CD4-positive, alpha-beta T cell treated with Interleukin-15 for 4 hours (primary cell): ENCODE measurements at places on chromosomes 7 and 10.
A peak's percentile ranks its signal among the peaks of the same experiment; 100 is the strongest.

DNA sequence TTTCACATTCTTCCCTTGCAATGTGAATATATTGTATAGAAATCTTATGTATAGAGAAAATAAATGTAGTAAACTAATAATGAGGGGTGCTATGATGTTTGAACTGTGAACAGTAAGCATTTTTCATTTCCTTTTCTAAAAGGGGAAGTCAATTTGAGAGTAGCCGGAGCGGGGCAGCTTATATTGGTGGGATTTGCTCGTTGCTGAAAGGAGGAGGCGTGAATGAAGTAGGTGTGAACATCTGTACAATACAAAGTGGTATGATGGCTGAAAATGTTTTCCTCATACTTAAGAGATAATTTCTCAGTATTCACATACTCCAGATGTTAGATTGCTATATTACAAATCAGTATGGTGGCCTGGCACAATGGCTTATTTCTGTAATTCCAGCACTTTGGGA, 87.1 kb downstream of the SRI start:
- DNase-seq = no peak

DNA sequence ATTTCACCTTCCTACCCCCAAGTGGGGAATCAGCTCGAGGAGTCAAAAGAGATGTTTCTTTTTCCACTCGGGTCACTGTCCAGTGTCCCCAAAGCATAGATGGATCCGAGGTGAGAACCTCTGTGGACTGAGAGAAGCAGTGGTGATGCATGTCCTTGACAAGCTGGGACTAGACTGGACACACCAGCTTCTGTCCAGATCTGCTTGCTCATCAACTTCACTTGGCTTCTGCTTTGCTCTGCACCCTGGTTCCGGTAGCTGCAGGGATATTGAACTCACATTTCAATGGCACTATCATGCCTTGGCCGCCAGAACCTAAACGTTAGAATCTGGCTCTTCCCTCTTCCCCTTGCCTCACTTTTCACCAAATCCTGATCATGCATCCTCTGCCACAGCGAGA, 50.3 kb upstream of the CXCL12 start:
- no peak for DNase-seq

GRCh38 chr7:94050046-94050445, 45.9 kb upstream of the BET1 start:
- peak; percentile 1 for DNase-seq

DNA sequence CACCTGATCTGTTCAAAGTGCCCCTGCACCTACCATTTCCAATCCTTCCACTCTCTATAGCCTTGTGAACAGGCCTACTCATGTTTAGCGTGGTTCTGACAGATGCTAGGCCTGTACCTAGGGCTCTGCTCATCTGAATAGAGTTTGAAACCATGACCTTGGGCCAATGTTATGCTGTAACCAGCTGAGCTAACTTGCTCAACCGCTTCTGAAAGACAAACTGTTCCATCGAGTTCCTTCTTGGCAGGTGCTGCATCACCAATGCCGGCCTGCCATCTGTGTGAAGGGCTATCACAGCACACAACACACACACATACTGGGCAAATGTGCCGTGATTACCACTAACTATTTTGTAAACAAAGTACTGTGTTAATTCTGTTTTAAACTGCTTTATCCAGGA, 419.0 kb upstream of the GALNT17 start:
- no peak for DNase-seq

DNA sequence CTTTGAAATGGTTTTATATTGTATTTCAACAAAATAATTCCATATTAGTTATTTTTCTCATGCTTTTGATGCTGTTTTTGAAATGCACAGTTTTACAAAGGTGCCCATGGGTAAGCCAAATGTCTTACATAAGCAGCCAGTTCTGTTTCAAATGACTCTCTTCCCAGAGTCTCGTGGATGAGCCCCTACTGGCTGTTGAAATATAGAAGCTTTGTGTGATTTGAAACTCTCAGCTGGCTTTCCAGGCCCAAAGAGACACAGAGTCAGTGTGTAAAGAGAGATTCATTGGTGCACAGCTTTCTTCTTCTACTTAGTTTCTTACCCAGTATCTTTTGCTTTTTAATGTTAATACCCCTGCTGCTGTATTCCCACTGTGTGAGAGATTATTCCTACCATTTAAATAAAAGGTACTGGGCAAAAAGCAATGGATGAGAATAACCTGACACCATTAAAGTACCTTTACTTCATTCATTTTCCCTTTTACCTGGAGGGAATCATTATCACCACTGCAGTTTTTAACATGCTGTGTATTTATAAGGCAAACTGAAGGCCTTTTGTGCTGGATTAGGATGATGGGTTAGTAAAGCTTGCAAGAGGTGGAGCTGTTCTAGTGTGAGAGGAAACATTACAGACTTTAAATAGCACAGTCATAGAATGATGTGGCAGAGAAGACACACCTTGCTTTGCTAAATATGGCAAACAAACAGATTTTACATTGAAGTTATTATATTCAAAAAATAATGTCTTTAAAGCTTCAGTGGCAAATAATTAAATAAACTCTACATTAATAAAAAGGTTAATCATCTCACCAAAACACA, 415.1 kb downstream of the THSD7A start:
- no peak for DNase-seq

DNA sequence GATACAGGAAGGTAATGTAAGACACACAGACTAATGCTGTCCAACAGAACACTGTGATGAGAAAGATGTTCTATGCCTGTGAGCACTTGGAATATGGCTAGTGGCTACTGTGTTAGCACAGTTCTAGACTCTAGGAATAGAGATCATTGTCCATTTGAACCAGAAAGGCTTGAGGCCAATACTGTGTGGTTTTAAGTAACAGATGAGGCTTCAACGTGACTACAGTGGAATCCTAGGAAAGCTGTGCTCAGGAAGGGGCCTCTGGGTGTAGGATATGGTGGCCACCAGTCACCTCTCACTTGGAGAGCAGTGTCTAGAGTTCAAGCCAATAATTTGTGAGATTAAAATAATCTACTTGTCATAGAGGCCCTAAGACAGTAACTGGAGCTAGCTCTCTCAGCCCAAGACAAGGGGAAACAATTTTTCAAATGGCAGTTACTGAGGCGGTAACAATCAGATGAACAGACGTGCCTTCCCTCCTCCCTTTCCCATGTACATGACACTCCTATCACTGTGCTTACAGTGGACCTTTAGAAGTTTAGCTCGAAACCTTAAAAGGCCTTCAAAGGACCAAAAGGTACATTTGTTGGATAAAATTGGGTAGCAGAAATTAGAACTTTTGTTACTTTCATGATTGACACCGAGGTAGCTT, 10.2 kb downstream of the ZDHHC16 start:
- DNase-seq = no peak

DNA sequence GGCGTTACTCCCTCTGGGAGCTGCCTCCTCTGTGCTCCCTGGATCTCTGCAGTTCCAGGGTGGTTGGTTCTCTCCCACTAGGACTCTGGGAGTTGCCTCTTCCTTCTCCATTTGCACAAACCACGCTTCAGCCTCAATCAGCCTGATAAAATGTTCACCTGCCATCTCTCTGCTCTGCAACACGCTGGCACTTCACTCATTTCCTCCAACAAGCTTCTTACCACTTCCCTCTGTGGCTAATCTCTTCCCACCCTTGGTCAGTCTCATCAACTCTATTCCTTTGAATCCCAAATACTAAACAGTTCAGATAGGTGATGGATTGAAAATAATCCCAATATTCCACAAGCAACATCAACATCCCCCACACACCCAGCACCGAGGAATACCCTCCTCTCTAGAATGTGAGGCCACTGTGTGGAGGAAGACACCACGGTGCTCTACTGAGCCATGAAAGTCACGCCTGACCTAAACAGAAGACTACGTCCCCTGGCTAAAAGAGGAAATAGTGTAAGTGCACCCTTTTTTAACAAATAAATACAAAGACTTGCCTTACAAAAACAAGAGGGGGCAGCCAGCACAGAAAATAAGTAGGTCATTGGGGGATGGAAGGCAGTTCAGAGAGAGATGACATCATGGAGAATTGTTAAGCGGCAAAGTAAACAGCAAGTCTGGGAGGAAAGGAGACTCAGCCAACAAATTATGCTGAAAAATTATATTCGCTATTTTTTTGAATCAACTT, 1.9 kb upstream of the FAM170B start:
- no peak for DNase-seq

GRCh38 chr7:39295796-39296195, 270.4 kb upstream of the YAE1 start:
- DNase-seq = no peak

- no peak for DNase-seq
Observed at GRCh38 chr7:147394329-147394728, 1196.2 kb upstream of the C7orf33 start.

GRCh38 chr7:144468990-144469732, 65.7 kb upstream of the NOBOX start:
- DNase-seq = no peak

- no peak for DNase-seq
Observed at GRCh38 chr7:82109288-82109687, 334.3 kb downstream of the CACNA2D1 start.

GRCh38 chr10:80319318-80319717, 29.9 kb upstream of the MAT1A start:
- DNase-seq = no peak

DNA sequence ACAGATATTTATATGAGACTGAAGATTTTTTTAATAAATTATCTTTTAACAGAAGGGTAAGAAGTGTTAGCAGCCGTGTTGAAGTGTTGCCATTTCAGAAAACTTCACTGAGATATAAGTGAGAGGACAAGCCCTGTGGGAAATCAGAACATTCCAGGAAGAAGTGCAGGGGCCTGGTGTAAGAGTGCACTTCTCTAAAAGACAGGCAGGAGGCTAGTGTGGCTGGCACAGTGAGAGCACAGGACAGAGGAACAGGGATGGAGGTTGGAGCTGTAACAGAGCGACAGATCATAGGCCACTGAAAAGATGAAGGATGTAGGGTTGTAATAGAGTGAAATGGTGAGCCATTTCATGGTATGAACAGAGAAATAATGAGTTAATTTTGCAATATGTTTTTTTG, 608.9 kb downstream of the SORCS1 start:
- DNase-seq = no peak

DNA sequence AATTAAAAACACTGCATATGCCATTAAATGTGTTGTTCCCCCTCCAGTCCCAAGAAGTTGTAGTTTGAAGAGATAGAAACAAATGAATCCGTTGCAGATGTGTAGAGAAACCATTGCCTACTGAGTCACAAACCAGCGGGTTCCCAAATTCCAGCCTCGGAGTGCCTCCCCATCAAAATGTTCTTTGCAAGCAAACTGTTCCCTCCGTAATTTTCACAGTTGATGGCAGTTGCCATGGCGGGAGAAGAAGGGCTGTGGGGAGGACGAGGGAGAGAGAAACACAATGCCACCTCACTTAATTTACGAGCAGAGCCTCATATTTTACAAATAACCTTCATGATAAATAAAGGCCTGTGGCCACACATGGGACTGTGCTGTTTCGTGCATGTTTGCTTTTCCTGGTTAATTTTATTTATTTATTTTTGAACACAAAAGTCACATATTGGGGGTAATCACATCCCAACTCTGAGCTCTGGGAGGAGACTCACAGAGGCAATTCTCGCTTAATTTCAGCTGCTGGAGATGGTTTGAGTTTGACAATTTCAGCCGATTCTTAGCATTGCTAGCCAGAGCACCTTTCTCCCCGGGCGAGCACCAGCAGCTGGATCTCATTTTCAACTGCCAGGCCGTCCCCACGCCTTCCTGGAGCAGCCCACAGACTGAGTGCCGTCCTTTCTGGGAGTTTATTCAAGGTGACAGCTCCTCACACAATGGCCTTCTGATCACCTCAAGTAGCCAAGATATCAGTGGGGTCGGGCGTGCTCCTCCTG, 1084.2 kb downstream of the KCNMA1 start:
- DNase-seq = no peak

DNA sequence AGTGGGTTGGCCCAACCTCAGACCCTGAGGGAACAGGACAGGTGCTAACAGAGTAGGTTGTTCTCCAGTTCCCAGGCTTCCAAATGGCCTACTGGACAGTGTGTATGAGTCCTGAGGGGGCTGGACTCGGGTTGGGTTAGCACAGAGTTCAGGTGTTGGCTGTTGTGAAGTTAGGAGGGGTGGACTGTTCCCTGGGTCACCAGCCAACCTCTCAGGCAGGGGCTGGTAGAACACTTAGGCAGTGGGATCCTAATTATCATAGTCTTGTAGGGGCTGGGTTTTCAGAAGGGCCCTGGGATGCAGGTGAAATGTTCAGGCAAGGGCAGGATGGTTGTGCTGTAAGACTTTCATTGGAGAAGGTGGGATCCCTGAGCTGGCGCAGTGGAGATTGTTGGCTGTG, 293.0 kb downstream of the ZWINT start:
- DNase-seq = no peak

- DNase-seq = no peak
Observed at GRCh38 chr10:75708060-75708459, 276.6 kb downstream of the LRMDA start.

- no peak for DNase-seq
Observed at GRCh38 chr10:111128331-111129180, 51.7 kb downstream of the ADRA2A start.

DNA sequence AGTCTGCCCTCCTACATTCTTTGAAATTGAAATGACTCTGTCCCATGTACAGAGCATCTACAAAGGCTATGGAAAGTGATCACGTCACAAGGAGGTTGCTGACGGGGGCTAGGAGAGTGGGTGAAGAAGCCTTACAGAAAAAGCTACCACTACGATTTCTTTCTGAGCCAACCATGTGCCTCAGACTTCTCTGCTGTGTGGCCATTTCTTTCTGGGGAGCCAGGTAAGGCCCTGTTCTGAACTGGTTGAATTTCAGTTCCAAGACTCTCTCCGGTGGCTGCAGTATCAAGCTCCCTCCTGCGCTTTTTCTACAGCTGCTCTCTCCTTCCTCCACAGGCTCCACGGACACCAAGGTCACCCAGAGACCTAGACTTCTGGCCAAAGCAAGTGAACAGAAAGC, 112.5 kb upstream of the PRSS1 start:
- DNase-seq = peak; percentile 22

GRCh38 chr10:61761825-61762217, 99.1 kb downstream of the CABCOCO1 start:
- no peak for DNase-seq

- DNase-seq = no peak
Observed at GRCh38 chr10:31001740-31002139, 29.9 kb downstream of the ZNF438 start.

GRCh38 chr10:95263864-95264226, 27.0 kb downstream of the PDLIM1 start:
- DNase-seq = no peak

DNA sequence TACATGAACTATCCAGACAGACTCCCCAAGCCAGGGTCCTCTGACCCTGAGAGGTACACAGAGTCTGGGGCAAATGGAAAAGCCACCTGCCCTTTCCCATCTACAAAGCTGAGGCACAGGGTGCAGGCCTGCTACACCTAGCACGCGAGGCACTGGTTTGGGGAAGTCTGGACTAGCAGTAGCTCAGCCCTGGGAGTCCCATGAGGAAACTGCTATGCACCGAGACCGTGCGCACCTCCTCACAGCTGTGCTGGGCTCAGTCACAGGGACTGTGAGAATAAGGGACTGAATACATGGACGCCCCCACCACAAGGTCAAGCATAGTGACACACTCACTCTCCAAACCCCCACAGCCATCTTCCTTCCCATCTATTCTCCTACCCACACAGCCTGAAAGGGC, 8.2 kb downstream of the MAT1A start:
- no peak for DNase-seq

- no peak for DNase-seq
Observed at GRCh38 chr10:37865957-37866803, 8.8 kb upstream of the ZNF248 start.

GRCh38 chr7:135463908-135464307, 46.0 kb downstream of the CNOT4 start:
- DNase-seq = no peak
